ENCODE measurements at places on chromosomes 5 and 9. TPM values are rescaled to one million over a fixed set of nuclear protein-coding genes. Genes with fewer than 3 reads are reported as not detected.

DNA sequence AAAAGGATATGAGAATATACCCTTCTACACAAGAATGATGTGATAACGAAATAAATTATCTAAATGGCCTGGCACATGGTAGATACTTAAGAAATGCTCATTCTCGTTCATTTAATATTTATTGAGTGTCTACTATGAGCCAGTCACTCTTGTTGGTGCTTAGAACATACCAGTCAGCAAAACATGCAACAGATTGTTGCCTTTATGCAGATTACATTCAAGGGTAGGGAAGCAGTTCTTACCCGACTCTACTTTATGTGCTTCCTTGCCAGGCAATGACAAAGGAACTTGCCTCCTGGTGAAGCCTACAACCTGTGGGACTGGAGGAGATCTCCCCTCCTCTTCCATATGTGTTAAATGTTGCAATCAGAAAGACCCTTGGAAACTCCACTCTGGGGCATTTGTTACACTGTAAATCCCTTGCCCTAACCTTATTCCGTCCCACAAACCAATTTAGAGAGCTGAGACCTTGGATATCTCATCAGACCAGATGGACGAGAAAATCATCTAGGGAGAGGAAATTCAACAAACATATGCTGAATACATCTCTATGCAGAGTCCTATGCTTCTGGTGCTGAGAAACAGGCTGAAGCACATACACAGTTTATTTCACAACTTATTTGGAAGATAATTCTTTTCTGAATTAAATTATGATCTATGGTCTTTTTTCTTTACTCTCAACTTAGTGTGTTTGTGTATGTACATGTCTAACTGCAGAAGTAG lies 128.1 kb upstream of the TRIM32 start:
- no peak for DNase-seq

- DNase-seq, result peak; percentile 58
These were observed 1.4 kb downstream of the PAX5 start for GRCh38 chr9:37032713-37033112.

- no peak for DNase-seq
These were observed 122.6 kb downstream of the SEMA6A start for GRCh38 chr5:116451905-116452450.

DNA sequence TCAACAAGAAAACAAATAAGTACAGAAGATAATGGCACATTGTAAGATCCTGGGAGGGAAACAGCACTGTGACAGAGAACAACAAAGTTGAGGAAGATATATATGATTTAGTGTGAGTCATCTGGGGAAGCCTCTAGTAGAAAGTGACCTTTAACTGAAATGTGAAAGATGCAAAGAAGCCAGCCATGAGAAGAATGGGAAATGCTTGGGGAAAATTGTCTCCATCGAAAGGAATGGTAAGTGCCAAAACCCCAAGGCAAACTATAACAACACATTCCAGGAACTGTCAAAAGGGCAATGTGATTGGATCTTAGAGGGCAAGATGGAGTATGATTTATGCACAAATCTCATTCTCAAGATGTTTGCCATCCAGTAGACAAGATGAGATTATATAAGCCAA lies 537.8 kb upstream of the BRINP1 start:
- DNase-seq, result no peak

DNA sequence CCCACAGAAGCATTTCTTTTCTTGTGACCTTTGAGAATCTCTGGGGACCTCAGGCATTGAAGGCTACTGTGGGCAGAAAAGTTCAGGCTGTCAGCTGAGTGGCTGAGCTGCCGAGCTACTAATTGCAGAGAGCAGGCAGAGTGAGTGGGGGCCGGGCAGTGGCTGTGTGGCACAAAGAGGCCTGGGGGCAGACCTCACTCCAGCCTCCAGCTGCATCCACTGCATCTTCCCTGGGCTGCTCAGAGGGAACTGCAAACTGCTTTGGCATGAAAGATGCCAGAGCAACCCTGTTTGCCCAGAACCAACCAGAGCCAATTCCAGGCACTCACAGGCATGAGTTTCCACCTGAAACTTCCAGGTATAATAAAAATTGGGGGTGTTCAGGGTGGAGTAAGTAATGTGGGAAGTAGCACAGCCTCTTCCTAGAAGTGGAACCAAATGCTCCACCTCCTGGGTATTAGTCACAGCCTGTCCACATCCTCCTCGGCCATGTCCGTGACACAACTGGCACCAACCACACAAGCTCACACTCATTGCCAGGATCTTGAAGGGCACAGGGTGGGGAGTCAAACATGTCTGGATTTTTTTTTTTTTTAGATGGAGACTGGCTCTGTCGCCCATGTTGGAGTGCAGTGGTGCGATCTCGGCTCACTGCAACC lies 548.9 kb downstream of the BNC2 start:
- DNase-seq, result no peak

DNA sequence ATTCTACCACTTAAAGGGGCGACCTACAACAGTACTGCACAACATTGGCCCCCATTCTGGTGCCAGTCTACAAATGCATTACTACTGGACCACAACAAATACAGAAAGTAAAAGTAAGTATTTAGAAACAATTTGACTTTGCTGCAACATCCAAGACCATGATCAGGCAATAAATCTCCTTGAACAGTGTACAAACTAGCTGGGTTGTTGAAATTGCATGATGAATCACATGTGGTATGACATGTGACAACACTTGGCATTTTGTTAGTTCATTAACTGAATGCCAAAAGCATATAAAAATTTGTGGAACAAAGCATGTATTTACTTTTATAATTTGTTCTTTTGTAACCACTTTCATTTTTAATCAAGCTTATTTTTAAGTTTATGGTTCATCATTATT lies 270.5 kb downstream of the NFIB start:
- no peak for DNase-seq

GRCh38 chr5:80374188-80374587 lies 33.7 kb upstream of the ZFYVE16 start:
- no peak for DNase-seq

GRCh38 chr5:56350597-56351170 lies 117.6 kb upstream of the ANKRD55 start:
- peak; percentile 75 for DNase-seq

DNA sequence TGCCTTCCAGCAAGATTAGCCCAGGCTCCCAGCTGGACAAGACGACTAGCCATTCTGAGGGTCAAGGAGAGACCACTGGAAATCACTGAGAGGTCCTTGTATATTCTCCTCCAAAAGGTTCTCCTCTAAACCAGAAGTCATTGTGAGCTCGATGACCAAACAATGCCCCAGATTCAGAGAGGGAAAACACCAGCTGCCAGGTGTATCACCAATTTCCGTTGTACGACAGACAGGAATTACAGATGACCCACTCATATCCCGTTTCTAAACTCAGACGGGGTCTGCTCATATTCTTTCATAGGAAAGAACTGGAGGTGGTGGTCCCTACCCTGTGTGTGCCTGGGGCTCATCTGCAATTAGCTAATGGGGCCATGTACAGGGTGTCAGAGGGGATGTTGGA lies 14.2 kb downstream of the FAXDC2 start:
- no peak for DNase-seq

- no peak for DNase-seq
These were observed 55.5 kb downstream of the NNT start for GRCh38 chr5:43658509-43658908.

DNA sequence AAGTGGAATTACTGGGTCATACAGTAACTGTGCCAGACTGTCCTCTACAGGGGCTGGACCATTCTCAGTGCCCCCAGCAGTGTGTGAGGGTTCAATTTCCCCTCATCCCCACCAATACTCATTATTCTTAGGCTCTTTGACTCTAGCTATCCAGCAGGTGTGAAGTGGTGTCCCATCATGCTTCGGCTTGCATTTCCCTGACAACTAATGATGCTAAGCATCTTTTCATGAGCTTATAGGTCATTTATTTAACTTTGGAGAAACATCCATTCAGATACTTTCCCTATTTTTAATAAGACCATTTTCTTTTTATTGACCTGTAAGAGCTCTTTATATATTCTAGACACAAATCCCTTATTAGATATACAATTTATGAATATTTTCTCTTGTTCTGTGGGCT lies 63.6 kb downstream of the ADAMTS2 start:
- DNase-seq, result no peak

DNA sequence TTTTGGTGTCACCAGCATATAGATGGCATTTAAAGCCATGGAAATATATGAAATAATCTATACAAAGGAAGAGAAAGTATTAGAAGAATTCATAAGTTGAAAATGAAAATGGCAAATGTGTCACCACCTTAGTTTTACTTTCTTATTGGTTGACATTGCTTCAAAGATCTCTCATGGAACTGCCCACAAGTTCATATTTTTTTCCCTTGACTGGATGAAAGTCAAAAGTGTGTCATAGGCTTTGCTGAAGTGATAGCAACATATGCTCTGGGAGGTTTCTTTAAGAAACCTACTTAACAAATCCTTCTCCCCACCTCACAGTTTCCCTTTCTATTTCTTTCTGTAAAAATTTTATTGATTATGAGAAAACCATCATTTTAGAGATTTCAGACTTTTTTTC lies 127.2 kb downstream of the VPS13A start:
- DNase-seq, result no peak

DNA sequence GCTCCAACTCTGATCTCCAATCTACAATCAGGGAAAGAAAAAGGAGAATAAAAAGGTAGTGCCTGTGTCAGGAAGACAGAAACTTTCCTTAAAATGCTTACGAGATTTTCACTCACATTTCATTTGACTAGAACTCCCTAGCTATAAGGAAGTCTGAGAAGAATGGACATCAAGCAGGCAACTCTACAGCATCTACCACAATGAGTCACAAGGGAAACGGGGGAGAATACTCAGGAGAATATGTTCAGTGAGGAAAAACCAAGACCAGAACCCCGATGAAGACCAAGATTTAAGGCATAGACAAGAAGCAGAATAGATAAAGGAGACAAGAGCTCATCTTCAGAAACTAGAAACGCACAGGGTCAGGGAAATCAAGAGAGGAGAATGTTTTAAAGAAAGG lies 9.0 kb upstream of the SETD9 start:
- DNase-seq, result no peak

DNA sequence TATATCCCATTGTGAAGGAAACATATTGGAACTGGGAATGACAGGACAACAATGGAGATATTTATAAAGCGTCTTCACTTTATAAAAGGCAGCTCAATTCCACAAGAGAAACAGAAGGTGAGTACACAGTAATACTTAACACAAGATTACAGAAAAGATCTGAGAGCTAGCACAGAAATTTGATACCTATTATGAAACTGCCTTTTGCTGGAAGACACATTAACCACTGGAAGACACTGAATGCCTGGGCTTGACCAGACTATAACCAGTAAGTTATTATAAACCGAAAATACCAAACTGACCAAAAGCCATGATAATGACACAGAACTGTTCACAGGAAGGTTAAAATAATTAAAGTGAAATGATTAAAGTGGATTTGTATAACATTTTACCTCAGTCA lies 195.4 kb downstream of the NR2F1-AS1 start:
- DNase-seq, result no peak

- peak; percentile 39 for DNase-seq
These were observed 2.6 kb downstream of the PDLIM4 start for GRCh38 chr5:132260051-132260450.

GRCh38 chr5:79170661-79171060 lies 59.1 kb downstream of the BHMT start:
- no peak for DNase-seq

DNA sequence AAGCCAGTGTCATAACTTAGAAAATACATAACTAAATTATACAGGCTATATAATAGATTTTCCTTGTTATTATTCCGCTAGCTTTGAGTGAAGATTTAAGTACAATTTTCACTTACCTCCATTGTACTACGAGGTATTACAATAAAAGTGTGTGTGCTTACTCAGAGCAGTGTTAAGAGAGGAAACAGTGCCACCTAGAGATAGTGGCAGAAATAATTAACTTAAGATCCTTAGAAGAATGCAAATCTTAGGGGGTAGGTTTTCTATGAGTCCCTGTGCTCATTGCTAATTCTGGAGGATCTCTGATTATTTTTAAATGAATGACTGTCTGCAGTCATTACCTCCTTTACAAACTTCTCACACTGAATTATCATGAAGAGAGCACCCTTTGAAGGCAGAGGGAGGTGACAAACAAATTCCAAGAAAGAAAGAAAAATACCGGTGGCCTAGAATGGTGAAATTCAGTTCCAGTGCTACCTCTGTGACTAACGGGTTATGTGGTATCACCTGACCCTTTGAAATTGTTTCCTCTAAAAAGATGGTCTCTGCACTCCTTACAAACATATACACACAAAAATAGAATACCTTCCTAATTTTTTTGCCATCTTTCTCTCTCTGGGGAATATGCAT lies 379.8 kb downstream of the TRIM36 start:
- no peak for DNase-seq

- DNase-seq, result no peak
These were observed 74.5 kb downstream of the PRR16 start for GRCh38 chr5:120538644-120539043.

DNA sequence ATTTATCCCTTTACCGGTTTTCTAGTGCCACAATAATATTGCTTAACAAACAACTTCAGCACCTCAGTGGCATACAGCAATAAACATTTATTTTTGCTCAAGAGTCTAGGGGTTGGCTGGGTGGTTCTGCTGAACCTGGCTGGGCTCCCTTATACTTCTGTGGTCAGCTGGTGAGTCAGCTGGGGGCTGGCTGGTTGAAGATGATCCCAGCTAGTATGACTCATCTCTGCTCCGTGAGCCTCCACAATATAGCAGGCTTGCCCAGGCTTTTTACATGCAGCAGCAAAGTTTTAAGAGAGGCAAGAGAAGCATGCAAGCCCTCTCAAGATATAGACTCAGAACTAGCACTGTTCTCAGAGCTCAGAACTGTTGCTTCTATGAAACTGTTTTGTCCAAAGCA lies 523.5 kb upstream of the CLINT1 start:
- DNase-seq, result no peak

DNA sequence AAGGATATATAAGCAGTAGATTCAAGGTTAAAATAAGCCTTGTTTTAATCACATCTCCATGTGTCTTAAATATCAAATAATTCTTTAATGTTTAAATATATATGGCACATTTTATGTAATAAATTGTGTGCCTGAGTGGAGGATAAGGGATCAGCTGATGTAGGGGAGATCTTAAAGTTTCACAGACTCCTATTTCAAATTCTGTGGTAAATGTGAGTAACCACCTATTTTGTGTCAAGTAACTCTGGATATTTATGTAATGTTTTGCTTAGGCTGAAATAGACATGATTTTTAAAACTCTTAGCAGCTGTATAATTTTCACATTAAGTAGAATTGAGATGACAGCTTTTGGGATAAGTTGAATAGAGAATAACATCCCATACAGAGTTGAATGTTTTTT lies 41.3 kb upstream of the ITGA2 start:
- DNase-seq, result no peak

- DNase-seq, result no peak
These were observed 12.5 kb downstream of the DNAH5 start for GRCh38 chr5:13932011-13932410.

GRCh38 chr5:103582364-103582763 lies 19.8 kb upstream of the NUDT12 start:
- DNase-seq, result no peak

Gene CRB2
- total RNA-seq, result 0.85 TPM

Gene ENTR1
- total RNA-seq, result 193 TPM

Gene GRM6
- total RNA-seq, result not detected

Gene FOXD1
- total RNA-seq, result 3.3 TPM

Gene PPP1R26
- total RNA-seq, result 15.8 TPM

Gene TMEM171
- total RNA-seq, result 114 TPM

Gene LECT2
- total RNA-seq, result not detected

Gene SPINK13
- total RNA-seq, result not detected

Gene DDX46
- total RNA-seq, result 48.9 TPM

Gene RNF180
- total RNA-seq, result 3.2 TPM

Gene IL33
- total RNA-seq, result 7.4 TPM

Gene PCDHGB5
- 2.3 TPM for total RNA-seq

Gene FIBCD1
- total RNA-seq, result not detected

Gene CCL28
- total RNA-seq, result 5.5 TPM

Gene NANS
- total RNA-seq, result 46.4 TPM

Gene PLAC8L1
- total RNA-seq, result 2.8 TPM

All from Peyer's patch (tissue), 4 donors.